Fibroblast of lung (primary cell): ENCODE measurements at places on chromosomes 7 and 10.

- no peak for DNase-seq
These were observed 171.6 kb upstream of the PLPP4 start for GRCh38 chr10:120285408-120285807.

DNA sequence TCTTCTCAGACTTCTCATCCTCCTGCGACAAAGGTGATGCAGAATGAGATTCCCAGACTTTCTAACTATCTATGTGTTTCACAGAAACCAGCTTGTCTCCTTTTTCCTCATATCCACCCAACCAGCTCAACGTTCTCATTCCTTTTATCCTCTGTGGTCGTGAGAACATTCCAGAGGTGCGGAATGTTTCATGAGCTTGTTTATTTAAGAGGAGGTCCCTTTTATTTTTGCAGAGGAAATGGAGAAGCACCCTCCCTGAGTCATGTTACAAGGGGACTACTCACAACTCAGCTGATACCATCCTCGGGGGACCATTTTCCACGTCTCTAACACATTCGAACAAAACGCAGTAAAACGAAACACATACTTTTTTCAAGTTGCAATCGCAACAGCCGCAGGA, 93.2 kb downstream of the ZRANB1 start:
- peak; percentile 98 for DNase-seq

- no peak for DNase-seq
These were observed 107.7 kb downstream of the RBM20 start for GRCh38 chr10:110751850-110752249.

GRCh38 chr7:134587750-134588149, 38.8 kb downstream of the AKR1B15 start:
- no peak for DNase-seq

DNA sequence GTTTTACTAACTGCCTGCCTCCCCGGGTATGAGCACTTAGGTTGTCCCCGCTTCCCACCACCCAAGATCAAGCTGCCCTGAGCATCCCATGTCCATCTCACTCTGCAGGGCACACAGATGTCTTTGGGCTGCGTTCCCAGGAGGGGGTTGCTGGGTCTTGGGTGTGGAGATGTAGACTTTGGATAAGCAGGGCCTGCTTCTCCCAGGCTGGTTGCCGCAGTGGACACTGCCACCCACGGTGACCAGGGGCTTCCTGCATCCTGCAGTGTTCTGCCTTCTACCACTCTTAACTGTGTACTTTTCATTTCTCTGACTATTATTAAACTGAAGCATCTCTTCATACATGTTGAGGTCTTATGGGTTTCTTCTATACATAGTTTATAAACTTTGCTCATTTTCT, 70.0 kb downstream of the DOCK1 start:
- no peak for DNase-seq

GRCh38 chr10:119575506-119575905, 21.3 kb downstream of the TIAL1 start:
- peak; percentile 39 for DNase-seq

DNA sequence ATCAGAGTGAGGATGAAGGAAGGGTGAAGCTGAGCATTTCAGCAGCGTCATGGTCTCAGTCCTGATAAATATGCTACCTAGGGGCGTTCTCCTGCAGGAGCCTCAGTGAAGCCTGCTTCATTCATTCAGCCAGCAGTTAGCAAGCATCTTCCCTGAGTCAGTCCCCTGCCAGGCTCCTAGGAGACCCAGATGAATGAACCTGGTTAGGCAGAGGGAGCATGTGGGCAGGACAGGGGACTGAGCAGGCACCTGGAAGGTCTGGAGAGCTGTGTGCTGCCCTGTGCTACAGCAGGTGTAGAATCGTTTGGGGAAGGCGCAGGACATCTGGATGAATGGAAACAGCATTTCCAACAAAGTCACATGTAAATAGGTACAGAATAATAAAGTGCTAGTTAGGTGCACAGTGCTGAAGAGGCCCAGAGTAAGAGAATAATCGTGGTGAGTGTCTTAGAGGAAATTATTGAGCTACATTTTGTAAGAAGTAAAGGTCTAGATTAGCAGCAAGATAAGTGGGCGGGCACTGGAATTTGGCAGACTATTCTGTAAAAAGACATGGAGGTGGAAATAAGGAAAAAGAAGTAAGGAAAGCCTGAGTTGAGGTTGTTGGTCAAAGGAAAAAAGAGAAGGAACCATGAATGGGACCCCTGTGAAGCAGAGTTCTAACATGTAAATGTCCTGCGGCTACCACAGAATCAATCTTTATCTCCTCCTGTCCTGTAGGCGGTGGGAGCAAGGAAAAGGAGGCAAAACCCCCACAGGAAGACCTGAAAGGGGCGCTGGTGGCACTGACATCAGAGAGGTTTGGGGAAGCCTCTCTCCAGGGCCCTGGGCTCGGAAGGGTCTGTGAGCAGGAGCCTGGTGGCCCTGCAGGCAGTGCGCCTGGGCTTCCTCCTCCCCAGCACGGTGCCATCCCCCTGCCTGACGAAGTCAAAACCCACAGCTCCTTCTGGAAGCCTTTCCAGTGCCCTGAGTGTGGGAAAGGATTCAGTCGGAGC, 12.0 kb downstream of the ZSCAN25 start:
- DNase-seq = no peak

- DNase-seq = no peak
These were observed 16.5 kb upstream of the LMTK2 start for GRCh38 chr7:98090116-98090515.

GRCh38 chr10:4249841-4250586, 465.0 kb upstream of the KLF6 start:
- no peak for DNase-seq

- no peak for DNase-seq
These were observed 267.5 kb upstream of the HABP2 start for GRCh38 chr10:113285305-113285704.

DNA sequence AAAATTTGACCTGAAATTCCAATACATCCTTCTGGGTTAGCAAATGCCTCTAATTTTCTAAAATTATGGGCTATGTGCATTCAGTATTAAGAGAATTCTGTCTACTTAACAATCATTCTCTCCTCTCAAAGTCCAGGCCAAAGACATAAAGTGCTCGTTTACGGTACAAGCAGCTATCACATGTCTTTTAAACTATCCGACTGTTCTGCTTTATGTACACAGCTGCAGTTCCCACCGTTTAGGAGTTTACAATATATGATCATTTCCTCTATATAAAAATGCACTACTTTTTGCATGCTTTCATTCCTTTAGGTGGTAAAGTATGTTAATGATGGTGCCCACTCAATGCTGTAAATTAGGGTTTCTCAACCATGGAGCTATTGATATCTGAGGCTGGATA, 34.0 kb downstream of the CDK6 start:
- DNase-seq = no peak

DNA sequence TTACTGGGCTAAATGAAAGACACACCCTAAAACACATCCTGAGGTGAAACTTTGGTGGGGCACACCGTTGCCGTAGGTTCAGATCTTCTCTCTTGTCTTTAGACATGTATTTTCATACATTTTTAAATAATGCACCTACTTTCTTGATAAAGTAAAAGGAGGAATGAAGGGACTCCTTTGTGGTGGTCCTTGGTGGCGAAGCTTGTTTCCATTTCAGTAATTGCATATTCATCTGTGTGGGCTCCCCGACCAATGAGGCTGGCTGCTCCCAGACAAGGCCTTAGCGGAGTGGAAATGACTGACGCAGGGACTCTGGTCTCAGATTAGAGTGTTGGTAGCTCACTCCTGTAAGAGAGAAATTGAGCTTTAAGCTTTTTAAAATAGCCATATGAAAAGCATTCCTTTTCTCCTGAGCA, 815 bp downstream of the CCSER2 start:
- DNase-seq = peak; percentile 65

DNA sequence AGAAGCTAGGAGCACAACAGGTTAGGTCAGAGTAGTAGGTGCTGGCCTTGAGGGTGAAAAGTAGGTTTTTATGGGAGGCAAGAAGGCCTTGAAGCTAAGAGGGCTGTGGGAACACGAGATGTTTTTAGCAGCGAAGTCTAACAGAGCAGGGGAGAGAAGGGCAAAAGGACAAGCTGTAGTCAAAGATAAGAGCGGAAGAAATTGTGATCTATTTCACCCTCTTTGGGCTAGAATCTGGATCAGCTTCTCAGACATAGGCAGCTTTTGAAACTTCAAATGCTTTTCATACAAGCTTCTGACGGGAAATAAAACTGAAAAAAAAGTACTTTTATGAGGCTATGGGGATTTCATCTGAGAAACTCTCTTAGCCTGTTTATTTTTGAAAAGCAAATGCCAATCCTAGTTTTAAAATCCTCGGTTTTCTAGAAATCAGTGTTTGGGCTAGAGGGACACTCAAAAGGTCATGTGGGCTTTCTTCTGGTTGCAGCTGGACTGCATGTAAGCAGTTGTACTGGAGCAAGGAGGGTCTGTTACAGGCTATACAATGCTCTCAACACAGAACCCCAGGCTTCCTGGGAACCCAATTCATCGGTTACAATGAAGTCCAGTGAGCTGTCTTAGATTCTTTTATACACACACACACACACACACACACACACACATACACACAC, 83.6 kb downstream of the RNF216 start:
- DNase-seq = no peak

DNA sequence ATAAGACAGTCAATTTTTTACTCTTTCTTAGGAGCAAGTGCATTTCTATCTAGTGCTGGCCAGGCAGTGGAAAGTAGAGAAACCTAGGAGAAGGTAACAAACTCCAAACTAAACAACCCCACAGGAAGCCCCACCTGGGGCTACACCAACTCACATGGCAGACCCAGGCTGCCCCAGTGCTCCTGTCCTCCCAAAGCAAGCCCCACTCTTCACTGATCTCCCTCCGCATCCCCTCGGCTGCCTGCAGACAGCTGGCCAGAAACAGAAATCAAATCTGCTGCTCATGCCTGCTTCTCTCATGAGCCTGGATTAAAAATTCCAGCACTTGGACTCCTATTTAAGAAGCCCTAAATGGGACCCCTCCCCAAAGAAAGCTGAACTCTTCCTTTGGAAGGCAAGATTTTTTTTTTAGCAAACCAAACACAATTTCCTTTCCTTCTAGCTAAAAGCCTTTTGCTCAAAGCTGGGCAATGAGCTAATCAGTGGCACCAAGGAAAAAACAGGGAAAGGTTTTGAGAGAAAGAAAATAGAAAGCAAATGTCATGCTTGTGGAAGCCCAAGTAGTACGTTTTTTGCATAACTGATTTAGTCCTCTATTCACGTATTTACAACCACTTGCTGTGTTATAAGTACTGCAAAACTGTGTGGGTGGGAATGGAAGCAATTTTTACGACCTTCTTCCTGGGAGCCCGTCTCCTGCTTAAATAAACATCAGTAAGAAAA, 10.8 kb downstream of the PDE1C start:
- DNase-seq = peak; percentile 84

GRCh38 chr7:123935436-123936381, 10.7 kb downstream of the SPAM1 start:
- no peak for DNase-seq

DNA sequence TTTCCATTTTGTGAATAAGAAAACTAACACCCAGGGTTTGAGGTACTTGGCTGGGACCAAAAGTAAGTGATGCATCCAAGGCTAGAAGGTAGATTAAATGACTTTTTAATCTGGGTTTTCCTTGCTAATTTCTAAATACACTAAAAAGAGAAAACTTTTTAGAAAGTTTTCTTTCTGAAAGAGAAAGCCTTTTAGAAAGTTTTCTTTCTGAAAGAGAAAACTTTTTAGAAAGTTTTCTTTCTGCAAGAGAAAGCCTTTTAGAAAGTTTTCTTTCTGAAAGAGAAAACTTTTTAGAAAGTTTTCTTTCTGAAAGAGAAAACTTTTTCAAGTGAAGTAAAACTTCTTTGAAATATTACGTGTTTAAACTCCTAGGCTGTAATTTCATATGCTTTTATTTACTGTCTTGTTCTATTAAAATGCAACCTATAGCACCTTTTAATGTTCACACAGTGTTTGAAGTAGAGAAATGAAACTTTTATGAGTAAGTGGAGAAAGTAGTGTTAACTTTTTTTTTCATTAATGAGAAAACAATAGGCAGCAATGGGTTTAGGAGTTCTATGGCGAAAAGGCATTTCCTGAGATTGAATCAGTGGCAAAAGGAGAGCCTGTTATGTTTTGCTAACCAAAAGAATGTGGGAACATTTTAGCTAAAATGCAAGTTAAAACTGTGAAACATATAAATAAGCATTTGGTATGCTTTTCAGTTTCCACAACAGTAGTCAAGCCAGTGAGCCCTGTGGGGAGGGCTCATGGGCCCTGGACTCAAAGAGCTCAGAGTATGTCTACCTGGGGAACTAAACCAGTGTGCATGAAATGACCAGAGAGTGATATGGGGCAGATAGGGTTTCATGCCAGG, 103.7 kb downstream of the RBM20 start:
- DNase-seq = peak; percentile 68

DNA sequence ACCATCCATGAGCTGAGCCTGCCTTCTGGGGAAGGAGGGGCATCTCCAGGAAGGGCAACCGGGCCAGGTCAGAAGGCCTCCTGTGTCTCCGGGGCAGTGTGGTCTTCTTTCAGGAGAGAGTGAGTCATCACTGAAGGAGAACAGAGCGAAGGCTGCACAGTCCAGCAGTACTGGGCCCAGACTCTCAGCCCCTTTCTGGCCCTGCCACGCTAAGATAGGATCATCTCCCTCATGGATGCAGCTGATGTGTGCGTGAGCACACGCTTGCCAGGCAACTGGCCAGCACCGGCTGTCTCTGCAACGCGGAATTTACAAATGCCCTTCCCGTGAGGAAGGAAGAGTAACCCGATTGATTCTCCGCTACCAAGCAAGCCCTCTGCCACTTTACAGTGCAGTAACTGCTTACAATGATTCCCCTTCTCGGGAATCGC, 328.2 kb downstream of the TNS3 start:
- peak; percentile 73 for DNase-seq

GRCh38 chr7:135936497-135937217, 40.5 kb downstream of the MTPN start:
- DNase-seq = no peak

DNA sequence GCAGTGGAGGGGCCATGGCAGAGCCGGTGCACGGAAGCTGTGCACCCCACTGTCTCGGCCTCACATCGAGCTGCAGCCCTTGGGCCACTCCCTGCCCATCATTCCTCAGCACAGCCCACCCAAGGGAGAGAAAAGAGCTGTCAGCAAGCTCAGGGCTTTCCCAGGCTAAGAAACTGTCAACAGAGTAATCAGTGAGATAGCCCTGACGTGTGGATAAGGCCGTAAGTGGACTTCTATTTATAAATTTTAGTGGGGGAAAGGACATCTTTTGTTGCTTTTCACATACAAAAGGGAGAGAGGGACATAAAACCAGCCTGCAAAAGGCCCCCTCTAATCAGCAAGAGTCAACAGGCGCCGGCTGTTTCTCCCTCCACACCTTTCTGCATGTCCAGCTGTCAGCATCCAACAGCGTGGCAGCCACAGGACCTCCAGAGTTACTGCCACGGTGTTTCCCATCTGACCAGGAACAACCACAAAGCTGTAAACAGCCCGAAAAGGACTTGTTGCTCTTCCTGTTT, 56.8 kb upstream of the DDC start:
- no peak for DNase-seq
